ENCODE measurements at places on chromosomes 7 and 10. TPM values are rescaled to one million over a fixed set of nuclear protein-coding genes. Genes with fewer than 3 reads are reported as not detected.

PIP gene
- polyA plus RNA-seq, result not detected

ADCY1 gene
- polyA plus RNA-seq, result 0.54 TPM

C10orf105 gene
- not detected for polyA plus RNA-seq

PDLIM1 gene
- 97.2 TPM for polyA plus RNA-seq

ASB10 gene
- polyA plus RNA-seq, result not detected

OR9A2 gene
- not detected for polyA plus RNA-seq

MRLN gene
- not detected for polyA plus RNA-seq

NUPR2 gene
- polyA plus RNA-seq, result not detected

SPDYE1 gene
- not detected for polyA plus RNA-seq

SPACDR gene
- 0.93 TPM for polyA plus RNA-seq

BMPER gene
- 20.0 TPM for polyA plus RNA-seq

RPA3 gene
- polyA plus RNA-seq, result 39.0 TPM

GRCh38 chr10:6669269-6669859, 89.3 kb upstream of the PRKCQ start:
- no peak overlapping the region for H3K27ac ChIP-seq
- H3K36me3 ChIP-seq, result no peaks in the 10 kb centered on the region
- peak; percentile 28 for DNase-seq

GRCh38 chr10:128873411-128874054, 593.5 kb upstream of the MGMT start:
- H3K36me3 ChIP-seq, result no peaks in the 10 kb centered on the region
- no peak overlapping the region for H3K27ac ChIP-seq
- no peak for DNase-seq
- no peaks in the 10 kb centered on the region for H3K4me1 ChIP-seq

DNA sequence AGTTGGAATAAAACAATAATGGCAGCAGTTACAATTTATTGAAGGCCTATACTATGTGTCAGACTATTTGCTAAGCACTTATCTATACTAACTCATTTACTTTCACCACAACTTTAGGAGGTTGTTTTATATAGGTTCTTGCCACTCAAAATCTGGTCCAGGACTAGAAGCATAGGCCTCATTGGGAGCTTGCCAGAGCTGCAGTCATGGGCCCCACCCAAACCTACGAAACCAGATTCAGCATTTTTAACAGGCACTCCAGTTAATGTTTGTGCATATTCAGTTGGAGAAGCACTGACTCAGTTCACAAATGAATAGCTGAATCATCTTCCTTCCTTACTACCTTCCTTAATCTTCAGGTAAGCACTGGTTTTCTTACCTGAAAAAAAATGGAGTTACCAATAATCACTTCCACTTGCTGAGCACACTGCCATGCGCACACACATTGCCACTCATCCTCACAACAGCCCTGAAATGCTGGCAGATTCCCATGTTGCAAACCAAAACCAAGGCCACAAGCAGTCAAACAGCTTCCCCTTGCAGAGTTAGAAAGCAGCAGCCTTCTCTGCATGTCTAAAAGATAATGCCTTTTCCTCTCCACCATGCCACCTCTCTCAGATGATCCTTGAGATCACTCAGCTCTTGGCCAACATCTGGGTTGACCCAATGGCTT, 122.4 kb downstream of the SLC16A9 start:
- peaks cover 7% of the 10 kb centered on the region for H3K4me1 ChIP-seq
- no peak overlapping the region for H3K4me3 ChIP-seq
- H3K36me3 ChIP-seq, result no peaks in the 10 kb centered on the region
- no peak overlapping the region for H3K27ac ChIP-seq
- DNase-seq, result no peak

DNA sequence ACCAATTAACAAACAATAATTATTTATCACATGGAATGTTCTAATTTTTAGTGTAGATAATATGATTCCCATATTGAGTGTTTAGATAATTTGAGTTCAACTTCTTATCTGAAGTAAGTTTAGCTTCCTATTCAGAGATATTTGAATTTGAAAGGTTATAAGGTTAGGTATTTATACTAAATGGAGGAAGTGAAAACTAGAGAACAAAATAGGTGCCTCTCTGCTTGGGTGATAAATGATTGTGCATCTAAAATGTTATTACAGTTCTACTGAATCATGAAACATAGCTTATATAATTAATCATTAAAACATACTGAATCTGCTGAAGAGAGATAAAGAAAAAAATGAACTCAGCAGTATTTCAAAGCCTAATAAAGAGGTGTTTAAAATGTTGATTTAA, 1174.3 kb downstream of the XPNPEP1 start:
- H3K4me1 ChIP-seq, result no peaks in the 10 kb centered on the region
- no peak for DNase-seq
- H3K27ac ChIP-seq, result no peak overlapping the region
- H3K4me3 ChIP-seq, result no peak overlapping the region
- no peaks in the 10 kb centered on the region for H3K27me3 ChIP-seq

GRCh38 chr10:117271427-117271826, 30.5 kb downstream of the SLC18A2 start:
- H3K4me3 ChIP-seq, result no peak overlapping the region
- H3K4me1 ChIP-seq, result no peaks in the 10 kb centered on the region
- no peak overlapping the region for H3K27ac ChIP-seq
- H3K36me3 ChIP-seq, result no peaks in the 10 kb centered on the region
- DNase-seq, result no peak
- no peaks in the 10 kb centered on the region for H3K27me3 ChIP-seq

- H3K27me3 ChIP-seq, result no peaks in the 10 kb centered on the region
- H3K4me1 ChIP-seq, result peaks cover 20% of the 10 kb centered on the region
- no peak overlapping the region for H3K4me3 ChIP-seq
- no peaks in the 10 kb centered on the region for H3K36me3 ChIP-seq
- no peak overlapping the region for H3K27ac ChIP-seq
Measured at GRCh38 chr10:77911535-77912123, 14.9 kb downstream of the DLG5 start.

DNA sequence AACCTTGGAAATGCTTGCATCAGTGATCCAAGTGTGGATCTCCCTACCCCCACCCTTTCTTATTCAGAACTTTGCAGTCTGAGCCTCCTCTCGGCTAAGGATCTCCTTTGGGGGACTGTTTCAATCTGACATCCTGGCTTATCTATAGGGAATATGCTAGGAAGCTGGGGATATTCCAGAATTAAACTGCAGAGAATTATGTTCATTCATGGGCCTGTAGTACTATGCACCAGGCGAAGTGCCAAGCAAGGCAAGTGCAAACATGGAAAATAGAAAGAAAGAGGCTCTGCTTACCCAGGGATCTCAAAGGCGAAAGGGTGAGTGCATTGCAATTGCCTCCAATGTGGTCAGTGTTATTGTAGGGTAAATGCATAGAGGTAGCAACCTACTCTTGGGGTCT, 96.5 kb downstream of the CACNB2 start:
- no peaks in the 10 kb centered on the region for H3K27me3 ChIP-seq
- peaks cover 5% of the 10 kb centered on the region for H3K4me1 ChIP-seq
- H3K36me3 ChIP-seq, result no peaks in the 10 kb centered on the region
- no peak for DNase-seq
- H3K4me3 ChIP-seq, result no peak overlapping the region

- no peak overlapping the region for H3K27ac ChIP-seq
- no peaks in the 10 kb centered on the region for H3K27me3 ChIP-seq
- peak; percentile 95 for DNase-seq
- no peak overlapping the region for H3K4me3 ChIP-seq
- peaks cover 10% of the 10 kb centered on the region for H3K36me3 ChIP-seq
Measured at GRCh38 chr7:130141161-130141883, 63.9 kb downstream of the TMEM209 start.

- no peaks in the 10 kb centered on the region for H3K27me3 ChIP-seq
- peak; percentile 53 for DNase-seq
- no peak overlapping the region for H3K4me3 ChIP-seq
- no peaks in the 10 kb centered on the region for H3K4me1 ChIP-seq
- H3K36me3 ChIP-seq, result peaks cover 2% of the 10 kb centered on the region
Measured at GRCh38 chr7:132504852-132505251, 71.4 kb downstream of the PLXNA4 start.

- H3K4me3 ChIP-seq, result no peak overlapping the region
- H3K36me3 ChIP-seq, result no peaks in the 10 kb centered on the region
- H3K27ac ChIP-seq, result peak overlapping the region; percentile 90
- H3K27me3 ChIP-seq, result no peaks in the 10 kb centered on the region
- DNase-seq, result no peak
- H3K4me1 ChIP-seq, result peaks cover 19% of the 10 kb centered on the region
Measured at GRCh38 chr7:134695321-134695860, 48.7 kb downstream of the BPGM start.

- H3K27me3 ChIP-seq, result peaks cover 21% of the 10 kb centered on the region
- no peak overlapping the region for H3K27ac ChIP-seq
Measured at GRCh38 chr10:44689368-44689767, 221.8 kb upstream of the TMEM72 start.

DNA sequence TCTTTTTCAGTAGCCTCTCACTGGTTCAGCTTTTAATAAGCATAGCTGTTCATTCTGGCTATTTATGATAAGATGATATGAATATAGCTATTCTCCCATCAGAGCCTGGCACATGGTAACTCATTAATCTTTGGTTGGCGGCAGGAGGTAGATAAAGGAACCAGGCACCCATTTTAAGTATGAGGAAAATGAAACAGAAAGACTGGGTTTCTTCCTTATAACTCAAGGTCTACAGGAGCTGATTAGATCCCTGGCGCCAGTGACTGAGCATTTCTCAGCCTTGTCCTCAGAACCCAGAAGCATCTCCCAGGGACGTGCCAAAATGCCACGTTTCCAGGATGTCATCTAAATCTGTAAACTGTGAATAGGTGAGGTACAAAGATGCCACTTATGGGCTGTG, 141.9 kb downstream of the TCF7L2 start:
- H3K36me3 ChIP-seq, result no peaks in the 10 kb centered on the region
- no peaks in the 10 kb centered on the region for H3K4me1 ChIP-seq
- H3K4me3 ChIP-seq, result no peak overlapping the region
- no peak overlapping the region for H3K27ac ChIP-seq

GRCh38 chr7:34544621-34545020, 113.4 kb upstream of the NPSR1 start:
- no peaks in the 10 kb centered on the region for H3K4me1 ChIP-seq
- H3K4me3 ChIP-seq, result no peak overlapping the region
- H3K27me3 ChIP-seq, result no peaks in the 10 kb centered on the region
- no peak for DNase-seq
- no peak overlapping the region for H3K27ac ChIP-seq

GRCh38 chr10:120946497-120946896, 95.3 kb downstream of the WDR11 start:
- no peaks in the 10 kb centered on the region for H3K27me3 ChIP-seq
- H3K4me1 ChIP-seq, result peaks cover 3% of the 10 kb centered on the region
- H3K27ac ChIP-seq, result no peak overlapping the region
- H3K4me3 ChIP-seq, result no peak overlapping the region
- H3K36me3 ChIP-seq, result no peaks in the 10 kb centered on the region
- no peak for DNase-seq

GRCh38 chr10:71973777-71974488, 9.7 kb downstream of the CHST3 start:
- no peak for DNase-seq
- no peak overlapping the region for H3K4me3 ChIP-seq
- peaks cover 39% of the 10 kb centered on the region for H3K4me1 ChIP-seq
- H3K36me3 ChIP-seq, result no peaks in the 10 kb centered on the region
- no peaks in the 10 kb centered on the region for H3K27me3 ChIP-seq

- H3K4me1 ChIP-seq, result peaks cover 5% of the 10 kb centered on the region
- no peak overlapping the region for H3K27ac ChIP-seq
- H3K4me3 ChIP-seq, result no peak overlapping the region
- H3K27me3 ChIP-seq, result no peaks in the 10 kb centered on the region
Measured at GRCh38 chr10:91691981-91692380, 59.1 kb upstream of the PPP1R3C start.

DNA sequence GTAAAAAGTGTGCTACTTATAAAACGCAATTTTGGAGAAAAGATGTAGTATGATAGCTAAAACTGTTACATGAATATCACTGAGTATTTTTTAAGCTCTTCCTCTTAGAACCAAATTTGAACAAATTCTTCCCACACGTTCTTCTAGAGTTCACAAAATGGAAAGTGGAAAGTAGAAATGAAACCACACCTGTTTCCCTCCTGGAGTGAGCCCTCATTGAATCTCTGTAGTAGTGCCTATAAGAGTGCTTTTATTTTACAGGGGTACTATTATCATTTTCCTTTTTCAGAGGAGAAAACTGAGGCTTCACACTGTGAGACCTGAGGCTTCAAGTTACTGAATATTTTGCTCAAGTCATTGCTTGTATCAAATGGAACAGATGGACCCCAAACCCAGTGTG, 393.0 kb downstream of the NRG3 start:
- no peaks in the 10 kb centered on the region for H3K27me3 ChIP-seq
- H3K36me3 ChIP-seq, result no peaks in the 10 kb centered on the region
- DNase-seq, result no peak
- H3K27ac ChIP-seq, result no peak overlapping the region
- no peaks in the 10 kb centered on the region for H3K4me1 ChIP-seq
- H3K4me3 ChIP-seq, result no peak overlapping the region

DNA sequence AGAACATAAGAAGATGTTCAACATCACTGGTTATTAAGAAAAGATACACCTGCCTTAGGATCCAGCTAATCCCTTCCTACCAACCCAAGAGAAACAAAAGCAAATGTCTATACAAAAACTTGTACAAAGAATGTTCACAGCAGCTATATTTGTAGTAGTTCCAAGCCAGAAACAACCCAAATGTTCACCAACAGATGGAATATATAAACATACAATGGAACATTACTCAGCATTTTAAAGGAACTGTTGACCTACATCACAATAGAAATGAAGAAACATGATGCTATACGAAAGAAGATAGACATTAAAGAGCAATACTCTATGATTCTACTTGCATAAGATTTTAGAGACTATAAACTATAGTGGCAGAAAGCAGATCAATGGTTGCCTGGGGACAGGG, 149.4 kb downstream of the ZNF438 start:
- no peaks in the 10 kb centered on the region for H3K36me3 ChIP-seq
- no peak overlapping the region for H3K4me3 ChIP-seq
- no peaks in the 10 kb centered on the region for H3K27me3 ChIP-seq
- H3K27ac ChIP-seq, result no peak overlapping the region

DNA sequence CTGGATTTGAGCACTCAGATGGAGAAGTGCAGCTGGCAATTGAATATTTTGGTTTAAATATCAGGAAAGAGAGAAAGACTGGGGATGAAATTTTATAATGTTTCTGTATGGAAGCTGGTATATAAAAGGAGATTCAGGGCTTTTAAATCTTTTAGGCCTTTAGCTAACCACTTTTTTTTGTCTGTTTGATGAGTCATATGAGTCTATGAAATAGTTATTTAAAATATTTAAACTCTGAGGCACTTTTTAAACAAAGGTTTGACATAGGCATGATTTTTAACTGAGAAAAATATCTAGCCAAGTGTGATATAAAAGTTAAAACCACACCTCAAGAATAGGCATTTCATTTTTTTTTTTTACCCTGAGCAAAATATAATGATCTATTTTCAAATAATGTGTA, 944.3 kb downstream of the GATA3 start:
- no peak overlapping the region for H3K27ac ChIP-seq
- H3K27me3 ChIP-seq, result no peaks in the 10 kb centered on the region
- H3K36me3 ChIP-seq, result no peaks in the 10 kb centered on the region
- H3K4me3 ChIP-seq, result no peak overlapping the region

GRCh38 chr10:26960308-26960707, 99.5 kb upstream of the ABI1 start:
- no peaks in the 10 kb centered on the region for H3K27me3 ChIP-seq
- no peak overlapping the region for H3K27ac ChIP-seq
- no peaks in the 10 kb centered on the region for H3K36me3 ChIP-seq
- H3K4me1 ChIP-seq, result no peaks in the 10 kb centered on the region
- H3K4me3 ChIP-seq, result no peak overlapping the region
